ENCODE measurements at places on chromosomes 1 and 21. TPM values are rescaled to one million over a fixed set of nuclear protein-coding genes. Genes with fewer than 3 reads are reported as not detected.

PTGFR gene
- 3.0 TPM for total RNA-seq

PODN gene
- total RNA-seq: 200 TPM

PDIK1L gene
- 15.7 TPM for total RNA-seq

KLF17 gene
- total RNA-seq: 0.16 TPM

C1orf226 gene
- 11.4 TPM for total RNA-seq

ADAMTSL4 gene
- 30.8 TPM for total RNA-seq

LCE1F gene
- total RNA-seq: not detected

ZNF695 gene
- not detected for total RNA-seq

FCRL4 gene
- total RNA-seq: not detected
